Activated T-cell treated with anti-CD3 and anti-CD28 coated beads for 4 hours (primary cell): ENCODE measurements at places on chromosomes 7 and 10.

- no peak for DNase-seq
These were observed 133.0 kb upstream of the ZNF32 start for GRCh38 chr10:43781480-43782361.

GRCh38 chr7:131655447-131655846 lies 99.0 kb upstream of the PODXL start:
- no peak for DNase-seq

DNA sequence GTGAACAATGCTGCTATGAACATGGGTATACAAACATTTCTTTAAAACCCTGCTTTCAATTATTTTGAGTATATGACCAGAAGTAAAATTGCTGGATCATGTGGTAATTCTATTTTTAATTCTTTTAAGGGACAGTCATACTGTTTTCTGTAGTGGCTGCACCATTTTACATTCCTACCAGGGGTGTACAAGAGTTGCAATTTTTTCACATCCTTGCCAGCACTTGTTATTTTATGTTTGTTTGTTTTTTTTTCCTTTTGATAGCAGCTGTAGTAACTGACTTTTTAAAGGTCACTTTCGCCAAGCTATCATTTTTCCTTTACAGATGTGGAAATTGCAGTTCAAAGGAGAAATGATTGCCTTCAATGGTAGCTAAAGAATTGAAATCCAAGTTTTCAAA lies 99.5 kb downstream of the GPR85 start:
- DNase-seq, result no peak

- no peak for DNase-seq
These were observed 732.1 kb upstream of the C7orf33 start for GRCh38 chr7:147858421-147858820.

GRCh38 chr7:128398016-128398840 lies 11.6 kb downstream of the IMPDH1 start:
- DNase-seq, result peak; percentile 32

DNA sequence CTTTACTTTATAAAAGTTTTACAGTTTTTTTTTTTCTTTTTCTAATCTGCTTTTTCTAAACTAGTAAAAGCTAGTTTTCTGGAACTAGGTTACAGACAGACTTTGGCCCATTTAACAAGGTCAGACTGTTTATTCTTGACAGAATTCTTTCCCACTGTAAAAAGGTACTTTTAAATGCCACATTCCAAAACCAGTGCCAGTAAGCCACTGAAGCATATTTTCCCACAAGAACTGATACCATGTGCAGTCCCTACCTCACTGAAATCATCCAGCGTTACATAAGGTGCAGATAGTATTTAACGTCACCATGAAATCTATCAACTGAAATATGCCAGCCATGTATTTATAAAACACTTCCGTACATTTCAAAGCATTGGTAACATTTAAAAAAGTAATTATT lies 121.6 kb downstream of the CDK6 start:
- DNase-seq, result no peak

- no peak for DNase-seq
These were observed at the start of gene IGFBP3 for GRCh38 chr7:45920502-45921380. Gene IGFBP3, minus strand, starts transcription at chr7:45921272. Its CDS starts 132 bp downstream, at chr7:45921140.

DNA sequence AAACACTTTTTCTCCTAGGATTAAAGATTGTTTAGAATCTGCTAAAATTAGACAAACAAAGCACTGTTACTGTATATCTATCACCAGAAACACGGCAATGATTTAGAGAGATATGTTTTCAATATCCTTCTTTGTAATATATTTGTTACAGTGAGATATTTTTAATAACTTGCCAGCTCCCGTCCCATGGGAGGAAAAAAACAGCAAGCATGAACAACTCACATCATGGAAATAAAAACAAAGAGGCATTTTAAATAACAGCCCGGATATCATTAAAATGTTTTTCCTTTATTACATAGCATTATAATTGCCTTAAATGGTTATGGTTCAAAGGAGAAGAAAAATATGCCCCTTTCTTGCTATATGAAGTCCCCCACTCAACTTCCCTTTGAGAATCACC lies 272.1 kb downstream of the BMPER start:
- no peak for DNase-seq

- DNase-seq, result no peak
These were observed 107.4 kb downstream of the CDH23 start for GRCh38 chr10:71504168-71504567.

GRCh38 chr10:104314591-104315485 lies 23.4 kb downstream of the ITPRIP start:
- DNase-seq, result no peak

DNA sequence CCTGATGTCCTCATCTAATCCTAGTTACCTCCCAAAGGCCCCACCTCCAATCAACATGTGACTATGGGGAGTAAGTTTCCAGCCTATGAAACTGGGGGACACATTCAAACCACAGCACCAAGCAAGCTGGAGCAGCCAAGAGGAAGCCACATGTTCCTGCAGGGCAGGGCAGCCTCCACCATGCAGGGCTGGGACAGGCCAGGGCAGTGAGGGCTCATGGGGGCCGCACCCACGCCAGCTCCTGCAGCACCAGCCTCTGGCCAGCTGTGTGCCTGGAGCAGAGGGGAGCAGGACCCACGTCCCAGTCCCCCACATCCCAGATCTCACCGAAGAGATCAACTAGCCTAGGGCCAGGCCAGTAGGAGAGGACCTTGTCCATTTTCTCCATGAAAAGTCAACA lies 85.9 kb upstream of the INSIG1 start:
- no peak for DNase-seq

GRCh38 chr10:129099486-129099885 lies 367.6 kb upstream of the MGMT start:
- no peak for DNase-seq

- no peak for DNase-seq
These were observed 82.8 kb upstream of the FGFR2 start for GRCh38 chr10:121680879-121681655.

DNA sequence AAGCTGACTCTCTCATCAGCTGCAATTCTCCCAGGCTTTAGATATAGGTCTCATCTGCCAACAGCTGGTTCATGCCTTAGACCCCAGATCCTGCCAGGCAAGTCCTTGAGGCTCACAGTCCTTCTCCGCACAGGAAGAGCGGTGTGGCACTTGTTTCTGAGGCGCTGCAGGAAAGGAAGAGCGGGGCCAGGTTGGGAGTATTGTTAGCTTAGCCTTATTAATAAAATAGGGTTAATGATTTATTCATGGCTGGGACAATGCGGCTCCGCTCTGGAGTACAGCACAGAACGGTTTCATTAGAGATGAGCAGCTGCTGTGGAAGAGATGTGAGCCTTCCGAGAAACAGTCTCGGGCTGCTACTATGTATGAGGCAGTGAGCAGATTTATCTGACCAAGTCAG lies 78.1 kb downstream of the FZD1 start:
- no peak for DNase-seq

- DNase-seq, result no peak
These were observed 9.5 kb upstream of the SH2D4B start for GRCh38 chr10:80528185-80528700.

GRCh38 chr7:85423209-85423895 lies 236.5 kb upstream of the SEMA3D start:
- DNase-seq, result no peak

GRCh38 chr7:79781716-79782115 lies 328.2 kb upstream of the MAGI2 start:
- no peak for DNase-seq

DNA sequence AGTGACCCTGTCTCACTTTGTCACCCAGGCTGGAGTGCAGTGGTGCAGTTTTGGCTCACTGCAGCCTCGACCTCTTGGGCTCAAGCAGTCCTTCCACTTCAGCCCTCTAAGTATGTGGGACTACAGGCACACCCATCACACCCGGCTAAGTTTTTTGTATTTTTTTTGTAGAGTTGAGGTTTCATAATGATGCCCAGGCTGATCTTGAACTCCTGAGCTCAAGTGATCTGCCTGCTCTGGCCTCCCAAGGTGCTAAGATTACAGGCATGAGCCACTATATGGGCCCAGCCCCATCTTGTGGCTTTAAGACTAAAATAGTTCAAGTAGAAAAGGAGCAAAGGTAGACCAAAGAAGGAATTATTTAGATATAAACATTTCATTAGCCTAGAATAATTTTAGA lies 65.5 kb downstream of the MLLT10 start:
- DNase-seq, result no peak

DNA sequence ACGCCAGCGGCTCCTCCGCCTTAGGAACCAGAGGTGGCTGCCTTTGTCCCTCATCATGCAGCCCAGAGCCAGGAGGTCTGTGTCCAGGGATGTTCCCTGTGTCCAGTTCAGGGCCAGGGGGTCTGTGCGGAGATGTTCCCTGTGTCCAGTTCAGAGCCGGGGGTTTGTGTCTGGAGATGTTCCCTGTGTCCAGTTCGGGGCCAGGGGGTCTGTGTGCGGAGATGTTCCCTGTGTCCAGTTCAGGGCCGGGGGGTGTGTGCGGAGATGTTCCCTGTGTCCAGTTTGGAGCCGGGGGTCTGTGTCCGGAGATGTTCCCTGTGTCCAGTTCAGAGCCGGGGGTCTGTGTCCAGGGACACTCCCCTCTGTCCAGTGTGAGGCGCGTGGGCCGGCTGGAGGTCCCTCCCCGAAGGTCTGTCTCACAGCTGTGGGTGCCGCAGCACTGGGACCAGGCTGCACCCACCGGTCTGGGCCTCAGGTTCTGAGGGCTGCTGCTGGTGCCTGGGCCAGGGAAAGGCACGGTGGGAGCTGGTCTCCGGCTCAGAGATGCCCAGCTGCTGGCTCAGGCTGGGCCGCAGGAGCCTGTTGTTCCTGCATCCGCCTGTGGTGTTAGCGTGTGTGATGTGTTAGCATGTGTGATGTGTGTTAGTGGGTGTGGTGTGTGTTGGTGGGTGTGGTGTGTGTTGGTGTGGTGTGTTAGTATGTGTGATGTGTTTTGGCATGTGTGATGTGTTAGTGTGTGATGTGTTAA lies 67.9 kb upstream of the CFAP46 start:
- no peak for DNase-seq

DNA sequence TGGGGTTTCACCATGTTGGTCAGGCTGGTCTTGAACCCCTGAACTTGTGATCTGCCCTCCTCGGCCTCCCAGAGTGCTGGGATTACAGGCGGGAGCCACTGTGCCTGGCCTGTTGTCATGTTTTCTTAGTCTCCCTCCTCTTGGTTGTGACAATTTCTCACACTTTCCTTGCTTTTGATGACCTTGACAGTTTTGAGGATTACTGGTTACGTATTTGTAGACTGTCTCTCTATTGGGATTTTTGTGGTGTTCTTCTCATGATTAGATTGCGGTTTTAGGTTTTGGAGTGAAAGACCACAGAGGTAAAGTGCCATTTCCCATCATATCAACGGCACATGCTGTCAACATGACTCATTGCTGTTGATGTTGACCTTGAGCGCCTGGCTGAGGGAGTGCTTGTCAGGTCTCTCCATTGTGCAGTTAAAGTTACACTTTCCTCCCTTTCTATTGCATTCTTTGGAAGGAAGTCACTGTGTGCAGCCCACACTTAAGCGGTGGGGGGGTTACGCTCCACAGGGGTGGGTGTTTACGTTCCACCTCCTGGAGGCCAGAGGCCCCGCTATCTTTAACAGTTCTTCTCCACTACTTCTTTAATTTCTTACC lies 10.8 kb downstream of the NEURL1 start:
- no peak for DNase-seq

- no peak for DNase-seq
These were observed 39.8 kb downstream of the GFRA1 start for GRCh38 chr10:116233230-116233629.

- no peak for DNase-seq
These were observed 649.4 kb downstream of the SUGCT start for GRCh38 chr7:40784176-40784575.

DNA sequence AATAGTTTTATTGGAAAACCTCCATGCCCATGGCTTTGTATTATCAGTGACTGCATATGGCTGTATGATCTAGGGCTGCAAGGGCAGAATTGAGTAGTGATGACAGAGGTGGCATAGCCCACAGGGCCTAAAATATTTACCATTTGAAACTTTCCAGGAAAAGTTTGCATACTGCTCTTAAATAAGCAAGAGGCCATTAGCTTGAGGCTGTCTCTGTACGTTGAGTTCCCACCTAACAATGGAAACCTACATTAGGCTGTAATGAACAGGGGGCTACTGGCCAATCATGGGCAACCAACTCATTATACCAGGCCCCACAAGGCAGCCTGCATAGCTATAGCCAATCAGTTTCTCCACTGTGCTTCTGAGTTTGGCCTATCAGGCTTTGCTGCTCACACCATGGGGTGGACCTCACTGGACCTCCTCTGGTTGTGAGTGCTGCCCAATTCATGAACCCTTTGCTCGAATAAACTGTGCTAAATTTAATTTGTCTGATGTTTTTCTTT lies 673 bp upstream of the ST8SIA6 start:
- DNase-seq, result no peak

DNA sequence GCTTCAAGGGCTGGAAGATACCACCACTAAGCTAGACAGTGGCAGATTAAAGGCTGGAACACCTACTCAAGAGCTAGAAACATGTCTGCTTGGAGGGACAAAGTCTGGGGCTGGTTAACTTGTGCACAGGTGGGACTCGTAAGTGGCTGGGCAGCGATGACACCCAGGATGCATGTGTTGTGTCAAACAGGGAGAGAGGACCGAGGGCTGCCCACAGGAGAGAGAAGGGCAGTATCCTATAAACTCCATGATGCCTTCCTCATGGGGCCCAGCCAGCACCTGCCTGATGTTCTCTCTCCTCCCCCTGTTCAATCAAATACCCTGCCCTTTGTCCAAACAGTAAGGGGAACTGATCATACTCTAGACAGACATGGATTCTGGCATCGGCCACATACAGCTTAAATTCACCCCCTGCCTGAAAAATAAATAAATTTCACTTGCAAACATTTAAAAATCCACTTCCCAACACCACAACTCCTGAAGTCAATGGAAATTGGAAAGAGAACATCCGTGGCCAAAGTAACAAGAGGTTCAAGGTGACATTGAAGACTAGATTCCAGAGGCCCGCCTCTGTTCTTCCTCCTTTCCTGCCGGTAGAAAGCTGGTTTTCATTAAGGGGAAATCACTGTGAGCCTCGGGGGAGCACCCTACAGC lies 50.6 kb downstream of the CHST15 start:
- DNase-seq, result no peak

DNA sequence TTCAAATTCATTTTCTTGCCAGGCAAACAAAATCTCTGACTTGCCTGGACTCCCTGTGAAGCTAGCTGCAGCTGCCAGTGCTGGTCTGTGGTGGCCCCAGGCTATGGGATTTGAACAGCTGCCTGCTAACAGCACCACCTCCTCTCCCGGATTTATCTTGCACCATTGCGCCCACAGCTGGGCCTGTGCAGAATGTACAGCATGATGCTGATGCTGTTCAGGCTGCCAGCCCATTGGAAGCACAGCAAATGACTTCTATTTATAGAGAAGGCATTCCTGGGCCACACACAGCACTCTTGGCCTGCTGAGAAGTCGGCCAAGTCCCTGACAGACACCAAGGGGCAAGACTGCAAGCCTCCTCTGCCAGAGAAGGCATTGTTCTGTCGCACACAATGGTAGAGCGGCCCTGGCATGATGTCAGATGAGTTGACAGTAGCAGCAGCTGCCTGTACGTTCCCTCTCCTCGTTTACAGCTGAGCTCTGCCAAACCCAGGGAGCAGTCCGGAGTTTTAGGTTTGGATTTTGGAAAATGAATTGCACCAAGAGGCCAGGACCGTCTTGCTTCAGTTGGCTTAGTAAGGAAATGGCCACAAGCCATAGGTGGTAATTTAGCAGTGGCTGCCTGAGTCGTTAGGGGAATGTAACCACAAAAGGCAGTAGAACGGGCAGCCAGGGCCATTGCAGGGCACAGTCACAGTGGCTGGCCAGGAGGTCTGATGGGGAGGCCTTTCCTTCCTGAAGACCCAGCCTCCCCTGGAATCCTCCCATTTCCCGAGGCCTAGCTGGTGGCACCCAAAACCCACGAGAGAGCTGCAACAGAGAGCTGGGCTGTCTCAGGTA lies 38.5 kb downstream of the MTURN start:
- DNase-seq, result no peak

- no peak for DNase-seq
These were observed 16.7 kb downstream of the RAMP3 start for GRCh38 chr7:45174328-45174610.
